Cerebellar nuclear complex (tissue), 1 donor: ENCODE measurements at places on chromosomes 12 and 14.

GRCh38 chr12:72286526-72286925 lies 14.4 kb downstream of the TRHDE start:
- no peak for DNase-seq

- no peak for DNase-seq
Observed at GRCh38 chr12:94427501-94428381, 31.9 kb downstream of the CEP83 start.

- no peak for DNase-seq
Observed at GRCh38 chr14:32190673-32191072, 11.2 kb upstream of the RNU6-7 start.

DNA sequence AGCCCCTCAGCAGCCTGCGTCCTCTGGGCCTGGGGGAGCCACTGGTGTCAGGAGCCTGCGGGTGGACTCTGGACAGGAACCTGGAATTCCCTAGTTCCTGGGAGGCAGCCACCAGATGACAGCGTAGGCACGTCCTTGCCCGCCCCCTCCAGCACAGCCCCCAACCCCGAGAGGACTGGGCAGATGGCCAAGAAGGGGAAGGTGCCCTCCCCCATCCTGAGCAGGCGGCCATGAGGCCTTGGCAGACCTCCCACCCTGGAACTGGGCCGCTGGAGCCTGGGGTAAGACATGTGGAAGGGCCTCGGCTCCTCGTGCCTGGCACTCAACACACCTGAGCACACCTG lies 60.4 kb upstream of the FBRSL1 start:
- no peak for DNase-seq

DNA sequence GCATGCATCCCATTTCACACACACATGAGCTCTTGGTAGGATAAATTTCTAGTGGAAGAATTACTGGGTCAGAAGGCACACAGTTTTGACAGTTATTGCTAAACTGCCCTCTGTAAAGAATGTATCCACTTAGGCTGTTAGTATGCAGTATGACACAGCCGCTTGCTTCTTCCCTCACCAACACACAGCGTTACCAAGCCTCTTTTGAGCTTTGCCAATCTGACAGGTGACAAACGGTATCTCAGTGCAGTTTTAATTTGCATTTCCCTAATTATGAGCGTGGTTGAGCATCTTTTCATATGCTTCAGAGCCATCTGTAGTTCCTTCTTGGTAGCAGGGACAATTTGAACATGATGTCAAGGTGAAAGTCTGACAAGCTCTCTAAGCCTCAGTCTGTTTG lies 42.9 kb downstream of the HRK start:
- DNase-seq: no peak

DNA sequence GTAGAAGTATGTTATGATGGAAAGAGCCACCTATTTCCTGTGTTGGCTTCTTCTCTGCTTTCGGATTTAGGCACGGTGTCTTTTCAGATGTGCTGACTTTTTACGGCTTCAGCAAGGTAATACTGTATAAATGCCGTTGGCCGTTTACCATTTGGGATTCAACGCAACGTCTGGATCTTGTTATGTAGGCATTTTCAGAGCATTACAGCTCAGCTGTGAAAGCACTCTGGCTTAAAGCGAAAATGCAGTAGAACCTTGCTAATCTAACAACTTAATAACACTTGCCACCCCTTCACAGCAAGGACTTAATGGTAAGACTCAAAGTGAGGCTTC lies 229.9 kb downstream of the EFCAB11 start:
- DNase-seq: no peak

- no peak for DNase-seq
Observed at GRCh38 chr12:105587237-105587636, 256.7 kb downstream of the C12orf75 start.

DNA sequence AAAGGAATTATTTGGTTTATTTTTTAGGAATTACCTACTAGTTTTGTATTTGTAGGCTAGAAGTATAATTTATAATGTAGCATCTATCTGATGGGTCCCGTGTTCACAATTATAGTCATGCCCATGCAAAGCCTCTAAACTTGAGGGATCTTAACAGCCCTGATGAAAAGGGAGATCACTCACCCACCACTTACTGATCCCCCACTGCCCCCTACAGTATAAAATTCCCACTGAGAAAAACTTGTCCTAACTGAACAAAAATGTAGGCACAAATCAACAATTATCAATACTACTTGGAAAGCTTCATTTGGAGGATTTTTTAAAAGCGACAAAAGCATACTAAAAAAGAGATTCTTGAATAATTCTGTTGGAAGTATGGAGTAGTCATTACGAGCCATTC lies 21.0 kb downstream of the WIF1 start:
- no peak for DNase-seq

- DNase-seq: no peak
Observed at GRCh38 chr12:70251661-70252060, 8.4 kb downstream of the CNOT2 start.

DNA sequence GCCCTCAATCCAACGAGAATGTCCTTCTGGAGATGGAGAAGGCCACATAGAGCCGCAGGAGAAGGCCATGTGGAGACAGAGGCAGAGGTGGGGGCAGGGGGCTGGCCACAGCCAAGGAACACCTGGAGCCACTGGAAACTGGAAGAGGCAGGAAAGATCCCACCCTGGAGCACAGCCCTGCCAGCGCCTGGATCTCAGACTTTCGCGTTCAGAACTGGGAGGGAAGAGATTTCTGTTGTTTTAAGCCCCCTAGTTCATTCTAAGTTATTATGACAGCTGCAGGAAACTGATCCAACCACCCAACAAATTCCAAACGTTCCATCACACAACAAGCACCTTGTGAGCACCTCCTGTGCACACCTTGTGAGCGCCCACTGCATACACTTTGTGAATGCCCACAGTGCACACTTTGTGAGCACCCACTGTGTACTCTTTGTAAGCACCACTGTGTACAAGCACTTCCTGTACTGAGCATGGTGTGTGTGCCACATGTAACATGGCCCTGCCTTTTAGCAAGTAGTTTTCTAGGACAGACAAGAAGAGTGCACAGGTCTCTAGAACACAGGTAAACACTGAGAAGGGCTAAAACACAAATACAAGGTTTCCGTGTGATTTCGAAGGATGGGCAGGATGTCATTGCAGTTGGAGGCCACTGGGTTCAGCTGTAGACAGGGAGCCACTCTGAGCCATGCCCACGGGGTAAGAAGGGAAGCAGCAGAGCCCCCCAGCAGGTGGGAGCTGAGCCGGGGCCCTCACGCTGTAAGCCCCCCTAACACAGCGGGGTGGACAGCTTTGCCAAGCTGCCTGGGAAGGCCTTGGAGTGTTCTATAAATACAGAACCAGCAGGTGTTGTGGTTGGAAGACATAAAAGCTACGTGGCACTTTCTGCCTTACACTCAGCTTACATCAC lies 15.4 kb downstream of the RIMBP2 start:
- DNase-seq: no peak

- DNase-seq: no peak
Observed at GRCh38 chr12:31773867-31774266, 45.0 kb upstream of the AMN1 start.

- DNase-seq: no peak
Observed at GRCh38 chr12:64039281-64039871, 182.7 kb downstream of the KICS2 start.

DNA sequence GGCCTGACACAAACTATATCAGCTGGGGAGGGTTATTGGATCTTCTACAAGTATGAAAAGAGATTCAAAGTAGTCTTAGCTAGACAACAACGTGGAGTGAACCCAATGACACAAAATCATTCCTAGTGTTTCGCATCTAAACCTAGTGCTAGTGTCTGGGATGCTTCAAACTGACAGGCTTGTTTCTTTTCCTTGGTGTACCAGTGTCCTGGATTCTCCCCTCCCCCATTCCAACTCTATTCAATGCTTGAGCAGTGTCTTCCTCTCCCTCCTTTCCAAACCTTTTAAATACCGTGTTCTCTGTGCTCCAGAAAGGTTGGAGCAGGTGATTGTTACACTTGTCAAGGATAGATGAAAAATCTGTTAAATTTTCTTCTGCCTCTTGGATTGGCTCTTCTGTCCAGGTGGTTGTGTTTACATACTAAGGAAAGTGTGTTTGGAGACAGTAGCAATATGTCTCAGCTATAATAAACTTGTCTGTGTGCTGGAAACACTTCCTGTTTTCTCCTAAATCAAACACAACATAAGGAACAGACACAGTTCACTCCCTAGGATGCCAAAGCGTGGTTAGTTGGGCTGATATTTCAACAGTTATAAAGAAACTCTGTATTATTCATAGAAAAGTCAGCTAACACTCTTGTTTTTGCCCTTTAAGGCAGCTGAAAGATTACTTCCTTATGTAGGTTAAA lies 14.4 kb upstream of the GUCY2C start:
- DNase-seq: no peak

DNA sequence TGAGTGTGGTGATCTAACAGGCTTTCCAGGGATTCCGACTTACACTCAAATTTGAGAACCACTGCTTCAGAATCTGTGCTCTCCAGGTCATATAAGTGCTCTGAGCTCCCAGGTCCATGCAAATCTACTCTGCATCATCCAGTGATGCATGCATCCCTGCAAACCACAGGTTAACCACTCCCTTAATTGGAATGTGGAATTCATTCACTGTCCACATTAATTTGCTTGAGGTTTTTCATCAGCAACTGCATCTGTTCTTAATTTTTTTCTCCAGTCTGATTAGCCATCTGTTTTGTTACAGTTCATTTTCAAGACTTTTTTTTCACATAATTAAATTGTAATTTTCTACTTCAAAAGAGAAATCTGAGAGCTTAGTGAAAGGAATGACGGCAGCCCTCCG lies 43.4 kb upstream of the RIN3 start:
- DNase-seq: no peak

DNA sequence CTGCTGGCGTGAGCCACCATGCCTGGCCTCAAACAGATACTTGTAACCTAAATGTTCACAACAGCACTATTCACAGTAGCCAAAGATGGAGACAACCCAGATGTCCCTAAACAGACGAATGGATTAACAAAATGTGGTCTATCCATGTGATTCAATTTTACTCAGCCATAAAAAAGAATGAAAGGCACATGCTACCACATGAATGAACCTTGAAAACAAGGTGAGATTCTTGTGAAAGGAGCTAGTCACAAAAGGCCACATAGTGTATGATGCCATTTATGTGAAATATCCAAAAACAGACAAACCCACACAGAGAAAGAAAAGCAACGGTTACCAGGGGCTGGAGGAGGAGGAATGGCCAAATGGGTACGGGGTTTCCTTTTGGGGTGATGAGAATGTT lies 19.6 kb upstream of the P2RX7 start:
- no peak for DNase-seq

DNA sequence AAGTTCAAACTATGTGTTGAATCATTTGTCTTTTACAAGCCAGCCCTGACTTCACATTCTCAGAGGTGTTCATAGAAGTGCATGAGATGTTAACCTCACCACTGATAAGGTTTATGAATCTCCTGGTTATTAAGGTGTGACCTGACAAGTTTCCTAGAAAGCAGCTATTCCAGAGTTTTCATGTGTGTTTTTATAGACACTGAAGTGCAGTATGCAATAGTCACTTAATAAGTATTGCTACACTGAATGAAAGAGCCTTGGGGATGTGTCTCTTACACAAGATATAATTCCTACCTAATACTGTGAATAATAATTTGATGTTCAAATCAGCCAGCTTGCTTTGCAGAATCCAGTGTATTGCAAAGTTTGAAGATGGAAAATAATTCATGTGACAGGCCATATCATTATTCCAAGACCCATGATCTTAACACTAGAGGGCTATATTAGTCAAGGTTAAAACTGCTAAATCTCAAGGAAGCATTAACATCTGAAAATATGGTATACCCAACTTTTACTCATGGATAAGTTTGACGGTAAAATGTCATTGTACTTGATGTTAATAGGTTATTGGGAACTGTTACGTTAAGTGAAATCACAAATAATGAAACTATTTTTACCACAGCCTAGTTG lies 13.0 kb downstream of the SLC25A3 start:
- no peak for DNase-seq

- DNase-seq: no peak
Observed at GRCh38 chr14:62053188-62053587, 291.0 kb downstream of the SNAPC1 start.

DNA sequence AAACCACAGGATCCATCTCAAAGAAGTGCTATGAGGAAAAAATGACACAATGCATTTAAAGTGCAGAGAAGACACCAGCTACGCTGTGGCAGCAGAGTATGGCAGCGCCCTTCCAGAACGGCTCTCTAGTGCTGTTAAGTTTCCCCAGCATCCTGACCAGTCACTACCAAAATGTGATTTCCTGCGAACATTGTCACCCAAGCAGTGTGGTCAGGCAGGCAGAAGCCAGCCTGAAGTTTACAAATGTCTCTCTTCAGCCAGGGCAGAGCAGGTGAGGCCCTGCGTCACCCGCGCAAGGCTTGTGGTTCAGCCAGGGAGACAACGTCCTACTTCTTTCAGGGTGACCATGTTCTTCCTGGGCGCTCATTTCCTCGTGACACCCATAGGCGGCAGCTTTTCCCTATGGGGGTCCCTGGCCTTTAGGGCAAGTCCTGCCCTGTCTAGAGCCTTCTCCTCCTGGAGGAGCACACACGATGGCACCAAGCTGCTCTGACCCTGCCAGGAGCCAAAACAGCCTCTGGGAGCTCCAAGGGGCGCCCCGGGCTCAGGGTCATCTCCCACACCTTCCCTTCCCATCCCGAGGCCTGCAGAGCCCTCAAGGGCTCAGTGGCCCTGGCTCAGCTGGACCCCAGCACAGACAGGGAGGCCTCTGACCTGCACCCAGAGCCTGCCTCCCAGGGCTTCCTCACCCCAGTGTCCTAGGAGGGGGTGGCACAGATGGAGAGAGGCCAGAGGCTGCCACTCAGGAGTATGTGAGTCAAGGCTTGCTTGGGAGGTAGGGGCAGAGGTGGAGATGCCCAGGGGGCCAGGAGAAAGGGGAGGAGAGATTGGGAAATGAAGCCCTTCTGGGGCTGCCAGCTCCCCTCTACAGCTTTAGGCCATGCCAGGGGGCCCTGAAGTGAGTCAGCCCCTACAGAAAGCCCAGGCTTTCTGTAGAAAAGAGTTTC lies 41.9 kb downstream of the PSMA6 start:
- no peak for DNase-seq

- DNase-seq: no peak
Observed at GRCh38 chr12:132530447-132530846, 40.5 kb downstream of the FBRSL1 start.

- no peak for DNase-seq
Observed at GRCh38 chr12:12973019-12973418, 21.0 kb upstream of the GPRC5D start.

GRCh38 chr12:106975993-106976658 lies 10.8 kb downstream of the MTERF2 start:
- no peak for DNase-seq
